ENCODE measurements at places on chromosomes 1 and 21.

GRCh38 chr1:55400508-55400907, 185.3 kb upstream of the USP24 start:
- DNase-seq, result no peak

- DNase-seq, result no peak
These were observed 40.9 kb downstream of the LAMC2 start for GRCh38 chr1:183226963-183227362.

GRCh38 chr1:8016210-8016894, 9.8 kb downstream of the ERRFI1 start:
- DNase-seq, result no peak

DNA sequence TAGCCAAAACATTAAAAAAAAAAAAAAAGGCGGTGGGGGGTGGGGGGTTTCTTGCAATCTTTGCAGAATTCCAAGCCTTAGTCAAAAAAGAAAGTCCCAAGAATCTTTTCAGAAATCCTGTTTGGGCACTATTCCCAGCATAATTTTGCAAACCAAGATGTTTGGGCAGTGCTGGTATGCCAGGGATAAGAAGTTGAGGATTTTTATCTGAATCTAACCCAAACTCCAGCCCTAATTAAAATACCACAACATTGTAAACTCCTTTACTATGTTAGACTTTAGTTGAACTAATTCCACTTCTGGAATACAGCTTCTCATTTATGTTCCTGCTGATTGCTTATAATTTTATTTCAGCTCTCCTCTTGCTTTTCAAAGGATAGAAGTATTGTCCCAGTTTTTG, 504.1 kb upstream of the ADGRL2 start:
- no peak for DNase-seq

DNA sequence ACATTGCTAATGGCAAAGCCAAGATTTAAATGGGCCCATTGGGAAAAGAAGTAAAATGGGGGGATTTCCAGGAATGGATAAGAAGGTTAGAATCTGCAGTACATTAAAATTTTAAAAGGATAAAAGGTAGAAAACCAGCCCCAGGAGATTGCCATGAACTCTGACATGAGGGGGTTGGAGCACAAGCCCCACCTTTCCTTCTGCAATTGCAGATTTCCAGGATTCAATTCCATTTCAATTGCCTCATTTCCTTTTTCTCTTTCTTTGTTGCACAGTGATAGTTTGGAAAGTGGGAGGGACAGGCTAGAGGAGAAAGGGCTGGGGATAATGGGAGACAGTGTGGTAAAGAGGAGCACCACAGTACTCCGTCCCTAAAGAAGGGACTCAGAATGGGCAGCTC, 238.5 kb upstream of the RAB4A start:
- no peak for DNase-seq

DNA sequence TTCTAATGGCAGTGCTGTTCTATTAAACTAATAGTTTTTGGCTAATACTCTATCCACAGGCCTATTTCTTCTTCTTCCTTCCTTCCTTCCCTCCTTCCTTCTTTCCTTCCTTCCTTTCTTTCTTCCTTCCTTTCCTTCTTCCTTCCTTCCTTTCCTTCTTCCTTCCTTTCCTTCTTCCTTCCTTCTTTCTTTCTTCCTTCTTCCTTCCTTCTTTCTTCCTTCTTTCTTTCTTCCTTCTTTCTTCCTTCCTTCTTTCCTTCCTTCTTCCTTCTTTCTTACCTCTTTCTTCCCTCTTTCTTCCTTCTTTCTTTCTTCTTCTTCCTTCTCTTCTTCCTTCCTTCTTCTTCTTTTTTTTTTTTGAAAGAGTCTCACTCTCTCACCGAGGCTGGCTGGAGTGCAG, 31.7 kb downstream of the CCDC190 start:
- DNase-seq, result no peak

DNA sequence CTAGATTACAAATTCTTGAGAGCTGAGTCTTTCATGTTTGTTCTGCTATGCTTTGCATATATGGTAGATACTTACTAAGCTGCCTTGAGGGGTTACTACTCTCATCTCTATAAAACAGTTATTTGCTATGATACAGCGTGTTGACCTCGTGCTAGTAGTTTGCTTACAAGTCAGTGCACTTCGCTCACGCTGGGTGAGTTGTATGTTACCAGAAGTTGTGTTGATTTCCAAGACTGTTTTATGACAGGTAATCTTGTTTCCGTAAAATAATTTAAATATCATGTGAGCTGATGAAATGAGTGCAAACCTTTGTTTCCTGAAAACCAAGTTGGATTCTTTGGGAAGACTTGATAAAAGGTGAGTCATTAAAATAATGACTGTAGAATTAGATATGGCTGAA, 7.3 kb downstream of the MRPS6 start:
- DNase-seq, result no peak

- no peak for DNase-seq
These were observed 67.3 kb downstream of the URB2 start for GRCh38 chr1:229693129-229693900.

DNA sequence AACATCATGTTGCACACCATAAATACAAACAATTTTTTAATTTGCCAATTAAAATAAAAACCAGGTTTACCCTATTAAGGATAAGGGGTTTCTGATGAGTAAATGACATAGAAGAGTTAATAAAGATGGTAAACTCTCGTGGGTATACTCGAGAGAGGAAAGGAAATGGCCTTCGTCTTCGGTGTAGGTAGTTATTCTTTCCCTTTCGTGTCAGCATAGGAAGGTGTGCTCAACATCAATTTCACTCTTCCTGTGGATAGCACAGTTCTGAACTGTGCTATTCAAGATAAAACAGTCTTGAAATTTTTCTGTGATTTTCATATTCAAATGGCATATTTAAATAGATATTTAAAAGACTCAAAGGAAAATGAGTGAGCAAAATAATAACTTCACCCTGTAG, 98.2 kb downstream of the RGL1 start:
- no peak for DNase-seq

DNA sequence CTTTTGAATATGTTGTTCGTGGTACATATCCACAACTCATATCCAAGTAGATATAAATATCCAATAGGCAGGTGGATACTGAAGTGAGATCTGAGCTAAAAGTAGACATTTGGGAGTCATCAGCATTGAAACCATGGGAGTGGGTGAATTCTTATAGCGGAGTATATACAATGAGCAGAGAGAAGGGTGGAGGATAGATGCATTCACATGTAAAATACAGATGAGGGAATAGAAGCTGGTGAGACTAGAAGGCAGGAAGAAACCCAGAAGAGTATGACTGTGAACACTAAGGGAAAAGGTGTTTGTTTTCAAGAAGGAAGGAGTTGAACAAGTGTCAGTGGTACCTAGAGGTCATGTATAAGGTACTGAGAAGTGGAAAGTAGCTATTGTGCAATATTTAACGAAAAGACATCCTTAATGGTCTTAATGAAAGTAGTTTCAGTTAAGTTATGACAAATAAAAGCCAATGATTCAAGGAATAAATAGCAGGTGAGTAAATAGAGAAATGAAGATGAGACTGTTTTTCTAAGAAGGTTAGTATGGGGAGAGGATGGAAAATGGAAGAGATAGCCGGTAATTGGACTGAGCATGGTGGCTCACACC, 181.6 kb upstream of the CACYBP start:
- no peak for DNase-seq

- peak; percentile 70 for DNase-seq
These were observed 3.3 kb upstream of the GUCA2A start for GRCh38 chr1:42167611-42168390.

DNA sequence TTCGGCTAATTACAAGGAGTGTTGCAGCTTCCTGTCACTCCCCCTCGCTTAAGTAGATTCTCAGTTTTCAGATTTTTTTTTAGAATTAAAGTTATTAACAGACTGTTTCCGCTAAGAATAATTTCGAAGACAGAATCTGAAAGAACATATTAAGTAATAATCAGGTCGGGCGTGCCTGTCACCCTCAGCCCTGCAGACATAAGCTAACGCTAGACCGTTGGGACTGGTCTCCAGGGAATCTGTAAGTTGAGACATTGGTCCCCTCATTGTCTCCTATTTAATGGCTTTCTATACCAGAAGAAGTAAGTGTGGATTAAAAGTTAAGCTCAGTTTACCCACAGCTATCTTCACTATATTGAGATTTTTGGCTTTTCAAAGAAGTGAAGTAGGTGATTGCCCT, 14.5 kb downstream of the NMNAT1 start:
- no peak for DNase-seq

- no peak for DNase-seq
These were observed 37.6 kb downstream of the MAN1C1 start for GRCh38 chr1:25654109-25654660.

GRCh38 chr1:151807766-151808165, 2.5 kb upstream of the LINGO4 start:
- no peak for DNase-seq

DNA sequence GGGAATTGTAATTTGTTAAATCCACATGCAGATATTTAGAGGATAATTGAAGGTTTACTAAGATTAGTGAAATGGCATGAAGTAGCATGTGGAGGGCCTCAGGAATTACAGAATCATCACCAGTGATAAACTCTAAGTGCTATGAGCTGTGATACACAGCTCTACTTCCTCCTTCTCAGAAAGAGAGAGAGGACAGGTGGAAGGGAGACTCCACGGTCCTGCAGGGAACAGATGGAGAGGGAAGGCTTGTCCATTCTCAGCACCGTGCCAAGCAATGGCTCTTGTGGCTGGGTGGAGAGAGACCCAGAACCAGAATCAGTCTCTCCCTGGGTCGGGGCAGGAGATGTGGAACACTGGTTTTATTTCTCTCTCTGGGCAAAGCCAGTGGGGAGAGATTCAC, 27.8 kb upstream of the LYPD8 start:
- no peak for DNase-seq

DNA sequence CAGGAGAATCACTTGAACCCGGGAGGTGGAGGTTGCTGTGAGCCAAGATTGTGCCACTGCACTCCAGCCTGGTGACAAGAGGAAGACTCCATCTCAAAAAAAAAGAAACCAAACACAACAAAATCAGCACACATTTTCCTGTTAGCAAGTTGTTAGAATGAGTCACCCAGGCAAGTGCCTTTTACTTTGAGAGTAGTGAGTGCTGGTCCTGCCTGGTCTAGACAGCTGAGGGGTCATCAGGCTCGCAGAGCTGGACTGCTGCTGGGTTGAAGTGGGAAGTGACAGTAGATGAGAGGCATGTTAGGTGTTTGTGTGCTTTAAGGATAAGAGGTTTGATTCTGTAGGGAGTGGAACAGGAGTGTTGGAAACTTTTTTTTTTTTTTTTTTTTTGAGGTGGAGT, 31.9 kb downstream of the GNPAT start:
- DNase-seq, result no peak
